ENCODE measurements at places on chromosomes 5 and 9. TPM values are rescaled to one million over a fixed set of nuclear protein-coding genes. Genes with fewer than 3 reads are reported as not detected.

The LAMC3 gene
- polyA plus RNA-seq, result 0.81 TPM

DNA sequence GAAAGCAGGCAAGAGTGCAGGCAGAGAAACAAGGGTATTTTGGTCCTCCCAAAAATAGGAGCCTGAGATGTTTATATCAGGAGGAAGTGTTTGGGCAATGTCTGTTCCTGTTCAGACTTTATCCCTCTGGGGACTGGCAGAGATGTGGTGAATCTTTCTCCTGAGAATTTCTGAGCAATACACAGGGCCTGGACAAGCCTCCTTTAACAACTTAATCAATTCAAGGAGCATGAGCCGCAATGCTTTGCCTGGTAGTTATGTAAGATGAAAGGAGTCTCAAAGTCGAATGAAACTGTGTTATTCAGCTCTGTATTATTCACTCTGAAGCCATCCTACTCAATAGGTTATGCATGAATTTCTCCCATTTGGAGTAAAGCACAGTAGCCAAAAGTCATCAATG is 365.6 kb downstream of the MAN2A1 start:
- no peak for DNase-seq

The PCDHGA7 gene
- polyA plus RNA-seq, result 0.23 TPM

The TTC39B gene
- 2.0 TPM for polyA plus RNA-seq

- no peak for DNase-seq
These were observed 10.9 kb downstream of the CNTRL start for GRCh38 chr9:121085661-121086060.
